Osteocyte (in vitro differentiated cells): ENCODE measurements at places on chromosomes 2 and 18. TPM values are rescaled to one million over a fixed set of nuclear protein-coding genes. Genes with fewer than 3 reads are reported as not detected.

The ALPI gene
- not detected in 2 replicates for total RNA-seq

The MAP3K19 gene
- total RNA-seq, result not detected in 2 replicates

The CYB5A gene
- 28.2 and 33.2 TPM in 2 replicates for total RNA-seq

The LRRC30 gene
- not detected in 2 replicates for total RNA-seq

The APOB gene
- total RNA-seq, result 0.21 and 0.24 TPM in 2 replicates

The EVA1A gene
- total RNA-seq, result 30.7 and 33.5 TPM in 2 replicates

DNA sequence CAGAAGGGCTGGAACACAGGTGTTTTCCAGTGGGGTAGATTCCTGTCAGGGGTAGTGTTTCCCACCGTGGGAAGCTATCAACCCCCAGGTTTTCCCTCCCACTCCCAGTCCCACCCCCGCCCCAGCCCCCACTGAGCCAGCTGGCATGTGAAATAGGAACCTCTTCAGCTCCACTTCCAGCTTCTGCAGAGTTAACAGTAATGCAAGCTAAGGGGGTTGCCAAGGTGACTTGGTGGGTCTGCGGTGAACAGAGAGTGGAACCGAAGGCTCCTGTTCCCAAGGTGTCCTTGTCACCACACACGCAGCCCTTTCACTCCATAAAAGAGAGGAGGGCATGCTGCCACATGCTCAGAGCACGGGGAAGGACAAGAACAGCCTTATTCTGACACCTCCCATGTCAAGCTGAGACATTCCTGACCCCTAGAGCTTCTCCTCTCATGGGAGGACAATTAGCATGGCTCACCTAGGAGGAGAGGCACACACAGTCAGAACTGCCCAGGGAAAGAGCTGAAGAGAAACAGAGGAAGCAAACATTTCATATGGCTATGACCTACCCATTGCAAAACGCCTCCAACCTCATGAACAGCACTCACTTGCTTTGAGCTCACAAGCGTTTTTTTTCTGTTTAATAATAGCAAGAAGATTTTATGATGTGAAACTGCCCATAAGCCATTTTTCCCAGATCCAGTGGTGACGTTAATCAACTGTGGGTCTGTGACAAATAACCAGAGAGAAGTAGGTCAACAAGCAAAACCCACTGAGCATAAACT is 39.8 kb upstream of the TBC1D8 start:
- H3K4me1 ChIP-seq, result no peaks in the 10 kb centered on the region
- peaks cover 27% of the 10 kb centered on the region for H3K27me3 ChIP-seq
- H3K27ac ChIP-seq, result no peak overlapping the region

DNA sequence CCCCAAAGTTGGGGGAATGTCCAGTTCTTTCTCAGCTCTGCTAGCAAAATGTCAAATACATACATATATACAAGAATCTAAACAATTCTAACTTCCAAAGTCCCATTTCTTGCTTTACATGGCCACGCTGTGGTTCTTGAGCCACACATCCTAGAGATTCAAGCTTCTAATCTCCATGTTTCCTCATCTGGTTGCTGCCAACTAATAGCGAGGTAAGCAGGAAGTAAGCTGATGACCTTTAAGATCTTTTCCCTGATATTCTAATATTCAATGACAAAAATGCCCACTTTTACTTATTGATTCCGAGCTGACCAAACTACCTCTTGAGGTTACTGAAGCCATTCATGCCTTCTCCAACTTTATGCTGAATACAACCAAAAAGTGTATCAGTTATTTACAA is 3.3 kb downstream of the VPS54 start:
- no peak for DNase-seq
- no peaks in the 10 kb centered on the region for H3K27me3 ChIP-seq
- H3K4me3 ChIP-seq, result peak overlapping the region; percentile 14

DNA sequence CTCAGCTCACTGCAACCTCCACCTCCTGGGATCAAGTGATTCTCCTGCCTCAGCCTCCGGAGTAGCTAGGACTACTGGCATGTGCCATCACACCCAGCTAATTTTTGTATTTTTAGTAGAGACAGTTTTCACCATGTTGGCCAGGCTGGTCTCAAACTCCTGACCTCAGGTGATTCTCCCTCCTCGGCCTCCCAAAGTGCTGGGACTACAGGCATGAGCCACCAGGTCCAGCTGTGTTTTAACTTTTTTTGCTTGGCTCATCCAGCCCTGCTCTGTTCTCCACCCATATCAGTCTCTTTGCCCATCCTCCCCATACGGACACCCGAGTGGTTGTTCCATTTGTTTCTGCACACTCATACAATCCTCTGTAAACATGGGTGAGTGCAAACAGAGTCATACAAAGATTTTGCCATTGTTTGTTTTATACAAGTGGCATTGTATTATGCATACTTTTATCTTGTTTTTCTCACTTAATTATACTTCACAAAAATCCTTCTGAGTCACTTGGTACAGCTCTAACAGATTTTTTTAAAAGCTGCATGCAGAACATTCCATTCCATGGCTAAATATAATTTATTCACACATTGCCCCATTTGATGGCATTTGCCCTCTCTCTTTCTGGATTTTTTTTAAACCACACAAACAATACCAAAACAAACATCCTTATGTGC is 5.3 kb downstream of the APOB start:
- no peak for DNase-seq
- peaks cover 9% of the 10 kb centered on the region for H3K27me3 ChIP-seq
- peaks cover 36% of the 10 kb centered on the region for H3K4me1 ChIP-seq
- H3K4me3 ChIP-seq, result peak overlapping the region; percentile 20
- H3K27ac ChIP-seq, result peak overlapping the region; percentile 74

DNA sequence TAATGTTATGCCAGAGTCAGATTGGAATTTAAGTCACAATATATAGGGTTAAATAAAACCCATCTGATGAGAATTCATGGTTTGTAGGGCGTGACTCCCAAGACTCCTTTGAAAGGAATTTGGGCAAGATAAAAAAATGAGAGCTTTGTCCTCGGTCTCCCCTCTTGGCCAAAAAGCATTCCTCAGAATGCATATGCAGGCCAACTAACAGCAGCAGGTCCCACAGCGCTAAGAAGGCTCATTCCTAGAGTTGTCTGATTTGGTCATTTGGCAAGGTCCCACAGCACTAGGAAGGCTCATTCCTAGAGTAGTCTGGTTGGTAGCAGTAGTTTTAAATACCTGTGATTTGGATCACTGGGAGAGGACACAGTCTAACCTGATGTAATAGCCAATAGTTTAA is 106.3 kb upstream of the B3GNT2 start:
- no peaks in the 10 kb centered on the region for H3K4me1 ChIP-seq
- H3K36me3 ChIP-seq, result no peaks in the 10 kb centered on the region
- no peak overlapping the region for H3K4me3 ChIP-seq

DNA sequence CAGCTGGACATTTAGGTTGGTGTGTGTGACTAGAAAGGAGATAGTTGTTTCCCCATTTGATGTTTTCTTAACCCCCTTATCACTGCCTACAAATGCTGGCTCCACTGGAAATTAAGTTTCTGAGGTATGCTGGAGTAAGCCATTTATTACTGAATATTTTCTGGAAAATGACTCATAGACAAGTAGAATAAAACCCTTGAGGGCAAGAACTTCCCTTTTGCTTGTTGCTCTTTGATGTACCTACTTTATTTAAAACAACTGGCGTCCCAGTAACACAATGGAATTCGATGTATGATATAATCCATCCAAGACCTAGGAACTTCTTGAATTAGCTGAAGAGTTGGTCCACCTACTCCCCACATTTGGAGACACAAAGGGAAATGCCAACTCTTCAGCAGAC is 33.3 kb upstream of the SESTD1 start:
- no peaks in the 10 kb centered on the region for H3K36me3 ChIP-seq
- no peak for DNase-seq
- no peaks in the 10 kb centered on the region for H3K27me3 ChIP-seq
- no peak overlapping the region for H3K4me3 ChIP-seq

GRCh38 chr2:37554155-37554510 is 117.3 kb downstream of the CDC42EP3 start:
- no peaks in the 10 kb centered on the region for H3K27me3 ChIP-seq
- no peak overlapping the region for H3K27ac ChIP-seq
- H3K4me3 ChIP-seq, result no peak overlapping the region
- H3K36me3 ChIP-seq, result no peaks in the 10 kb centered on the region
- no peak for DNase-seq

DNA sequence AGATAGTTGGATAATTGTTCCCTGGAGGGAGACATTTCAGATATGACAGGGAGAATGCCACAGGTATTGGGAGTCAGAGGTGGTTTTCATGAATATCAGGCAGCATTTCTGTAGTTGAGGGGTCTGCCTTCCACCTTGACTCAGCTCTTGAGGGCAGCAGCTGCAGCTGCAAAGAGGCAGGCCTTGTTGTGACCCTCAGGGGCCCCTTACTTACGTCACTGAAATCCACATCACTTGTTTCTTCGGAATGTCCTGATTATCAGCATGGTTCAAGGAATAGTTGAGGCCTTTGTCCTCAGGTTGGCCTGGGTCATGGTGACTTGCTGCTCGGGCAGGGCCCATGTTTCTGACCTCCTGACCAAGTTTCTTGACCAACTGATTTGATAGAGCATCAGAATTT is 46.9 kb downstream of the TMEM17 start:
- no peaks in the 10 kb centered on the region for H3K36me3 ChIP-seq
- H3K27ac ChIP-seq, result no peak overlapping the region
- peaks cover 4% of the 10 kb centered on the region for H3K4me1 ChIP-seq

DNA sequence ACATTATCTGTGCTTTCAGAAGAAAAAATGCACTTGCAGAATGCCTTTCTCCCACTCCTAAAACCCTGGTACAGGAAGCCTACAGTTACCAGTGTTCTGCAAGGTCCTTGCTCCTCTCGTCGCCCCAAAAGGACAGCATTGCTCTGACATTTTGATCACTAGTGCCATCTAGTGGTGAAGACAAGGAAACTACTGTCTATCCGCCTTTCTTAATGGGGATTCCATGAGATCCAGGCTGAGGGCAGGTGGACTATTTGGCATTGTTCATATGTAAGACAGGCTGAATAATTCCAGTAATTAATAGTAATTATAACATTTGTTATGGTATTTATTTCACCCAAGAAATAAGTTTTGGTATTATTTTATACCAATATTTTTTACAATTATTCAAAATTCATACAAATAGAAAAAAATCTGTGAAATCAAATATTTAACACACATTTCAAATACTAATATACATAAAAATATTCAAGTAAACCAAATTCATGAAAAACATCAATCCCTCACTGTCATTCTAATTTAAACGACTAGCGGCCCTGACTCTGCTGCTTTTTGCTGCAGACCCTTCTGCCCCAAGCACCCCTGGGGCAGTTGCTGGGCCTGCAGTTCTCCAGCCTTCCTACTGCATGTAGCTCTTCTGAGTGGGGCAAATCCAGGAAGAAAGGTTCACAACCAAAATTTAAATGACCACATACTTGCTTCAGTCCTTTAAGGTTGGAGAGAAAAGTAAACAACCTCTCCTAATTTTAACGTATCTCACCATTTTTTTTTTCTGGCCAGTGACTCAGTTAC is 19.0 kb downstream of the TPGS2 start:
- peaks cover 37% of the 10 kb centered on the region for H3K36me3 ChIP-seq
- H3K27ac ChIP-seq, result no peak overlapping the region
- peaks cover 3% of the 10 kb centered on the region for H3K4me1 ChIP-seq
- DNase-seq, result no peak
- no peaks in the 10 kb centered on the region for H3K27me3 ChIP-seq

DNA sequence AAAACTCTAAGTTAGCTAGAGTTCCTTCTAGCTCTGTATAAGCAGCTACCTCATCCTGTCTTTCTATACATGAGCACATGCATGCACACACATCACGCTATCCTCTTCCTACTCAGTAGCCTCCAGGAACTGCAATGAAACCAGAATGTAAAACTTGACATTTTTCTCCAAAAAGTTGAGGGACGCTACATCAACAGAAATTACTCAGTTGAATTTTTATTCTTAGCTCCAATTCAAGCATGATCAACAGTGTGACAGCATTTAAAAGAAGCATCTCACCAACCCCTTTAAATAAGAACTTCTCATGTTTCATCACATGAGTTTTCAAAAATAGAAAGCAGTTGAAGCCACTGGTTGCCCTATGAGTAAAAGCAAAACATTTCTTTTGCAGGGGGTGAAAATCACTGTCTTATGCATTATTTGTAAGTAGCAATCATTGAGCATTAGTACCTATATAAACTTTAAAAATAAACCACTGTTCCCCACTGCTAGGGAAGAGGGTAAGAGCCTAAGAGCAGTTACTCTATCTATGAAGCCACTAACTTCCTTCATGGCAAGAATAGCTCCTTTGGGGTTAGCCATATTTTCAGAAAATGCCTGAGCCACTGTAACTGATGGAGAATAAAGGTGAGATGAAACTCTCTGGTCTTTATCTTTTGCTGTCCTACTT is 77.9 kb upstream of the ARL5A start:
- no peak for DNase-seq
- peaks cover 10% of the 10 kb centered on the region for H3K27me3 ChIP-seq
- H3K4me3 ChIP-seq, result no peak overlapping the region
- peak overlapping the region; percentile 33 for H3K27ac ChIP-seq

GRCh38 chr2:46544581-46544980 is 65.2 kb downstream of the TMEM247 start:
- no peak overlapping the region for H3K4me3 ChIP-seq
- H3K36me3 ChIP-seq, result peaks cover 18% of the 10 kb centered on the region
- H3K4me1 ChIP-seq, result peaks cover 44% of the 10 kb centered on the region
- H3K27me3 ChIP-seq, result no peaks in the 10 kb centered on the region
- peak overlapping the region; percentile 93 for H3K27ac ChIP-seq
- DNase-seq, result no peak

DNA sequence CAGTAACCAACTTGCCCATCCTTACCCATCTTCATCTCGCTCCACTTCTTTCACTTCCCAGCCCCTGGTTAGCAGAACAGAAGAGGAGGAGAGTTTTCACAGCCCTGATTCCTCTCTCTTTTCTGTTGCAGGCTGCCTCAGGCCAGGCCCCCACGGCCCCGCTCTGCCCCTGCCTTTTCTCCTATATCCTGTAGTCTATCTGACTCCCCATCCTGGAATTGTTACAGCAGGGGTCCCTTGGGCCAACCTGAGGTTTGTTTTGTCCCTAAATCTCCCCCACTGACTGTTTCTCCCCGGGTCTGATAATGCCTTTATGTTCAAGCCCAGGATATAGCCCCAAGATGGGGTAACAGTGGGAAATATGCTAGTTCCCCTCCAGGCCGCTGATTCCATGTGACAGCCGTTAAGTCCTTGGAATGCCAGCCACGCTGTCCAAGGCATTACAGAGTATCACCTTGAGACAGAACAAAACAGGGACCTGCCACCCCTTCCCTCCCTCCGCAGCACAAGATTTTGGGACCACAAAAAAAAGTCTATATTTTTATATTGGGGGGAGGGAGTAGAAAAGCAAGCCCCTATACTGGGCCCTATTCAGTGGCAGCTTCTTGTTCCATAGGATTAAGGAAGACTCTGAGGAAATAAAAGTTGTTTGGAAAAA is 1.4 kb downstream of the OST4 start:
- peaks cover 19% of the 10 kb centered on the region for H3K36me3 ChIP-seq
- H3K4me3 ChIP-seq, result peak overlapping the region; percentile 89
- H3K27ac ChIP-seq, result peak overlapping the region; percentile 91
- H3K27me3 ChIP-seq, result no peaks in the 10 kb centered on the region

GRCh38 chr2:224650815-224651439 is 65.2 kb downstream of the CCDC195 start:
- H3K27me3 ChIP-seq, result peaks cover 11% of the 10 kb centered on the region
- DNase-seq, result no peak
- H3K4me1 ChIP-seq, result no peaks in the 10 kb centered on the region
- H3K36me3 ChIP-seq, result no peaks in the 10 kb centered on the region
- no peak overlapping the region for H3K4me3 ChIP-seq
